ENCODE measurements at places on chromosomes 2 and 18. TPM values are rescaled to one million over a fixed set of nuclear protein-coding genes. Genes with fewer than 3 reads are reported as not detected.

The EGR4 gene
- total RNA-seq = not detected

The SPEG gene
- 76.6 TPM for total RNA-seq

The BABAM2 gene
- 76.3 TPM for total RNA-seq

The TUBB8B gene
- total RNA-seq = not detected

- DNase-seq = no peak
These were observed 188.2 kb downstream of the MTX2 start for GRCh38 chr2:176457481-176457880.

DNA sequence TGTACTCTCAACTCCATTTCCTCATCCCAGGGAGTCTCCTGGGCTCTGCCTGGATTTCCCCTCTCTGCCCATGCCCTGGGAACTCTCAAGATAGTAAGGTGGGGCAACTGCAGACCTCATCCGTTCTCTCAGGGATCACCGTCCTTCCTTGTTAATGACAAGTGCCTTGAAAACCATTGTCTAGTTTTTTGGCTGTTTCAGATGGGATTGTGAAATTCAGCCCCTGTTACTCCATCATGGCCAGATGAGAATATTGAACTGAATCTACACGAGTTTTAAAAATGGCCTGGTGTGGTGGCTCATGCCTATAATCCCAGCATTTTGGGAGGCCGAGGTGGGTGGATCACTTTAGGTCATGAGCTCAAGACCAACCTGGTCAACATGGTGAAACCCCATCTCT, 665 bp upstream of the HRH4 start:
- no peak for DNase-seq

Measured in ureter (tissue), 1 donor.